Stimulated activated CD4-positive, alpha-beta T cell treated with anti-CD3 and anti-CD28 coated beads, Interleukin-1b, Interleukin-23, amount 100 ng/mL, for 1 hour (primary cell): ENCODE measurements at places on chromosomes 12 and 14.

- no peak for DNase-seq
Observed at GRCh38 chr12:102992297-102992696, 34.8 kb downstream of the ASCL1 start.

DNA sequence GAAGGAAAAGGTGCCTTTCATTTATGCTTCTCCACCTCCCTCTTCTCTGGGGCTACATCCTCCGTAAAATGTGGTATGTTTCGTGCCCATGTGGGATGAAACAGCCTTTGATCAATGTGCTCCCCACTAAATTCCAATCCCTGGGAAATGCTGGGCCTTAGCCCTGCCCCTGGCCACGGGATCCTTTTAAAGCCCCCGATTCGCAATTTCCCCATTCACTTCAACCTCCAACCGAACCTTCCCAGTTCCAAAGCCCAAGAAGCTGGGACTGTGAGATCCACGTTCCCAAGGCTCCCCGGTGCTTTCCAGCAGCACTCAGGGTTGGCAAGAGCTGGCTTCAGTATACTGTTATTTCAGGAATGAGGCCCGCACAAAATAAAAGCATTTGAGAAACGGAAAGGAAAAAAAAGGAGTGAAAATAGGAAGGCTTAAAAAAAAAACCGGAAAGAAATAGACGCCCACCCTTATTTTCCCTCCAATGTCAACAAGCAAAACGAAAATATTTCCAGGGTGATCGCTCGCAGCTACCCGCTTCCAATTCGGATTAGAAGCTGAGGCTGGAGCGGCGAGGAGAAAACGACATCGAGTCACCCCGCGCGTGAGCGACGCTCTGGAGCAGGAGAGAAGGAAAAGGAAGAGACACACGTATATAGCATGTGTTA is 1.3 kb upstream of the FOXG1 start:
- DNase-seq = no peak

- DNase-seq = no peak
Observed at GRCh38 chr12:75782069-75782581, 249.5 kb downstream of the PHLDA1 start.

DNA sequence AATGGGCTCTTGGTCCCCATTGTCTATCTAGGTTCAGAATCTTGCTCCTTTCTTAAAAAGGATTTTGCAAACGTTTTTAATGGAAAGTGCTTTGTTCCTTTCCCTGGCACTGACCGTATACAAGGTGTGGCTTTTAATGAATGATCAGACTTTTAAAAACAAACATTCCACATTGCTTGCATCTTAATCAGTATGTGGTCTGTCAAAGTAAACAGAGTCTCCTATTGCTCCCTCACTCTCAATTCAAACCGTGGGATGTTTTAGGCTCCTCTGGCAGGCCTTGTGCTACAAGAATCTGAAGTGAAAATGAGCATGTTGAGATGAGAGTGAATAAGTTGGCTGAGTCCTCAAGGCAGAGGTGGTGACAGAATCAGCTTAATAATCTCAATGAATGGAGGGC is 107.0 kb downstream of the VRK1 start:
- DNase-seq = no peak

DNA sequence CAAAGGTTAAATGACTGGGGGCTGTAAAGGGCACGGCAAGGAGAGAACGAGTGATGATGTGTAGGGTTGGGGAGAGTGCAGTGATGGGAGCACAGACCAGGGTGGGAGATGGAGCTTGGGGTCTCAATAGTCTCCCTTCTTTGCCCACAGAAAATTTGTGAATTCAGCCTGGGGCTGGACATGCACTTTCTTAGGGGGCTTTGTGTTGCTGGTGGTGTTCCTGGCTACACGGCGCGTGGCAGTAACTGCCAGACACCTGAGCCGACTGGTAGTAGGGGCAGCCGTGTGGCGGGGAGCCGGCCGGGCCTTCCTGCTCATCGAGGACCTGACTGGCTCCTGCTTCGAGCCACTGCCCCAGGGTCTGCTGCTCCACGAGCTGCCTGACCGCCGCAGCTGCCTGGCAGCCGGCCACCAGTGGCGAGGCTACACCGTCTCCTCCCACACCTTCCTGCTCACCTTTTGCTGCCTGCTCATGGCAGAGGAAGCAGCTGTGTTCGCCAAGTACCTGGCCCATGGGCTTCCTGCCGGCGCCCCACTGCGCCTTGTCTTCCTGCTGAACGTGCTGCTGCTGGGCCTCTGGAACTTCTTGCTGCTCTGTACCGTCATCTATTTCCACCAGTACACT is 1.7 kb downstream of the FITM1 start:
- DNase-seq = no peak

DNA sequence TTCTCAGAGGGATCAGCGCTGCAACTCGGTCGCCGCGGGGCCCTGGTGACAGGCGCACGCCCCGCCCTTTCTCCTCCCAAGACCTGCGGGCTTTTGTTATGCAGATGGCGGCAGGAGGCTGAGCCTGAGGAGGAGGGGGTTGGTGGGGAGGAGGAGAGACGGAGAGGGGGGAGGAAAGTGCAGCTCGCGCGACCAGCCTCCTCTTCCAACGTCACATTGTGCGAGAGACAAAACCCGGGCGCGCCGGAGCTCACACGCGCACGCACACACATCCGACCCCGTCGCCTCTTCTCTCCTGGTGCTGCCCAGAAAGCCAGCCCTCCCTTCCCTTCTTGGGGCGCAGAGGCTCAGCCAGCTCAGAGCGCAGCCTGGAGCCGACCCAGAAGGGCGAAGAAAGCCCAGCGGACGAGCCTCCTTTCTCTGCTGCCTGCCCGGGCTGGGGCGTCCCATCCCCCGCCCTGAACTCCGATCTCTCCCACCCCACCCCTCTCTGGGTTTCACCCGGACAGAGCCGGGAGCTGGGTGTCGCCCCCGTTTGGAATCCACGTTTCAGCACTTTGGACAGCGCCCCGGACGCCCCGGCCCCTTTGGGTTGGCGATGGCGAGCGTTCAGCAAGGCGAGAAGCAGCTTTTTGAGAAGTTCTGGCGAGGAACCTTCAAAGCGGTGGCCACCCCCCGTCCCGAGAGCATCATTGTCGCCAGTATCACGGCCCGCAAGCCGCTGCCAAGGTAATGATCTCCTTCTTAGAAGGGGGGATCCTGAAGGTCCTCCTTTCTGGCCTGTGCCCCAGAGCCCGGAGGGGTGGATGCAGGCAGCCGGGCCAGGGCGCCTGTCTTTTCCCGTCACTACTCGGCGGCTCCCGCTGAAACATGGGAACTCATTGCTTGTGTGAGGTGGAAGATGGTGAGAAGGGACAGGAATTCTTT is at the start of gene SRRM4:
SRRM4 (plus strand) TSS at position 257 of the 927 bp plus-strand sequence; CDS start at position 599, 342 bp downstream.
- DNase-seq = no peak

GRCh38 chr12:117686911-117687377 is 281.8 kb downstream of the KSR2 start:
- no peak for DNase-seq

- DNase-seq = no peak
Observed at GRCh38 chr12:121579190-121579791, 1.5 kb downstream of the KDM2B start.

GRCh38 chr12:42144408-42145196 is at the start of gene GXYLT1:
TSS of gene GXYLT1 (minus strand) at chr12:42144874. CDS start at chr12:42144646, 228 bp downstream.
- peak; percentile 42 for DNase-seq

DNA sequence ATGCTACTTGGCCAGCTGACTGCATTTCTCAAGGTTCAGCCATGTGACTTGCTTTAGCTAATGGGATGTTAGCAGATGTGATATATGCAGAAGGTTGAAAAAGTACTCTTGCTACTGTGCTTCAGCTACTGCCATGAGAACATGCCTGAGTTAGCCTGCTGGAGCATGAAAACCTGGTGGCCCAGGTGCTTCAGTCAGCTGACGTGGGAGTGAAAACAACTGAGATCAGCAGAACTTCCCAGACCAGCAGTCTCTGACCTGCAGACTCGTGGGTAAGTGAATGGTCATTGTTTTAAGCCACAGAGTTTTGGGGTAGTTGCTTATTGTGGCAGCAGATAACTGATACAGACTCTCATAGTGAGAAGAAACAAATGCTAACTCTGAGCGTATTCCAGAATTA is 118.6 kb upstream of the GRIN2B start:
- no peak for DNase-seq

GRCh38 chr14:50944647-50945413 is 547 bp upstream of the PYGL start:
- no peak for DNase-seq

DNA sequence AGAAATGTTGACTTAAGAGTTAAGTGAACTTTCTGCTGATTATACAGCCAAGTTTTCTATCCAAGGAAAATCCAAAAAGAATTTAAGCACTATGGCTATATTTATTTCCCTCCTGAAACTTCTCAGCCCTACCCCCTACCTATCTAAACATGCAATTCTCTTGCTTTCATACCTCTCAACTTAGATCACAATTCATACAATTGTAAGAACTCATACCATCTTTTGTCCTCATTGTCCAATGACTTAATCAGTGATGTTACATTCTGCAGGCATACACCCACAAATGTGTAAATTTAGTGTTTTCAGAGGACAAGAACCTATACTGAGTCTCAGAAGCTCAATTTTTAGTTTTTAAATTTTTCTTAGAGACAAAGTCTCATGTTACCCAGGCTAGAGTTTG is 62.1 kb downstream of the ZFC3H1 start:
- DNase-seq = no peak

DNA sequence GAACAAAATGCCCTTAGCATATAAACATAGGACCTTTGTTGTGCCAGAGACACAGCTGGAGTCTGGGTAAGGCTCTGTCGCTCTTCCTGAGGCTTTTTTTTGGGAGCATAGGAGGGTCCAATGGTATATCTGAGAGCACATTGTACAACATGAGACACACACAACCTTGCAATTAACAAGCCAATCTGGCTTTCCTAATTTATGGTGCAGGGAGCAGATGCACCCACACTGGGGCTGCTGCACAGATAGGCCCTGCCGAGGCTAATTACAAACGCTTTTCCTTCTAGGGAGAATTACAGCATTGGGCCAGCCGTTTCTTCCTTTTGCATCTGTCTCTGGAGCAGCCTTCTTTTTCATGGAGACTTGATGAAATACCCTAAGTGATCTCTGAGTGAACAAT is 75.0 kb upstream of the OVCH1 start:
- DNase-seq = no peak

DNA sequence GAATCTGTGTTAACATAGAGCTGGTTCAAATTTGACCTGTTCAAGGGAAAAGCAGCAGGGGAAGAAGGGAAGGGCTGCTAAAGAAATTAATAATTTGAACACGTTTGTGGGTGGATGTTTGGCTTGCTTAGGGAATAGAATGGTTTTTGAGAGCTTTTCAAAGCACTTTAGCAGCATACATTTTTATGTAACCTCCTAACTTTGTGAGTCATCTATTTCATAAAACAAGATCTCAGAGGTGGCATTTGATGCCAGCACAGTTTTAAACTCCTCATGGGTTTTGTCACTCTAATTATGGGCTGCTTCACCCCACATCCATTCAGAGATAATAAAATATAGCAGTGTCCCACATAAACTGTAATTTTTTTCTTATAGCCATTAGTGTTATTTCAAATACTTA is 143.8 kb downstream of the ACSS3 start:
- DNase-seq = no peak

GRCh38 chr14:92759679-92760523 is 11.5 kb upstream of the LGMN start:
- no peak for DNase-seq
